ENCODE measurements at places on chromosomes 13 and 19. TPM values are rescaled to one million over a fixed set of nuclear protein-coding genes. Genes with fewer than 3 reads are reported as not detected.

Gene PSPN
- 0.67 TPM for total RNA-seq

GRCh38 chr19:57947088-57947418 lies 453 bp downstream of the ZNF256 start:
- no peak for DNase-seq
- H3K4me3 ChIP-seq = peak overlapping the region; percentile 99
- H3K27me3 ChIP-seq = no peaks in the 10 kb centered on the region
- H3K4me1 ChIP-seq = peaks cover 4% of the 10 kb centered on the region
- H3K36me3 ChIP-seq = peaks cover 21% of the 10 kb centered on the region
- H3K27ac ChIP-seq = peak overlapping the region; percentile 82

DNA sequence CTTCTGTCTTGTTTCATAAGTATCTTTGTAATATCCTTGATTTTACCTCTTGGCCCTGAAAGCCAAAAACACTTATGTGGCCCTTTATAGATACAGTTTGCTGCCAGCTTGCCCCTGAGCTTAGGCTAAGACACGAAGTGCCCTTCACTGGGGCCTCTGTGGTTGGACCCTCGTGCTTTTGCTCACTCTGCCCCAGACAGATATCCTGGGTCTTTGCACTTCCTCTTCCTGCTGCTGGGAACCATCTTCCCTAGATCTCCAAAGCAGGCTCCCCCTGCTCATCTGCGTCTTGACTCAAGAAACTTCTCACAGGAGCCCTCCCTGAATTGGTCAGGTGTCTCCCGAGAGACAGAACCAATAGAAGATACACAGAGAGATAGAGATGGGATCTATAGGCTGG lies 2.0 kb upstream of the TNFSF14 start:
- H3K27me3 ChIP-seq = no peaks in the 10 kb centered on the region
- no peak overlapping the region for H3K4me3 ChIP-seq
- H3K4me1 ChIP-seq = no peaks in the 10 kb centered on the region
- no peaks in the 10 kb centered on the region for H3K36me3 ChIP-seq
- no peak overlapping the region for H3K27ac ChIP-seq
- DNase-seq = no peak

DNA sequence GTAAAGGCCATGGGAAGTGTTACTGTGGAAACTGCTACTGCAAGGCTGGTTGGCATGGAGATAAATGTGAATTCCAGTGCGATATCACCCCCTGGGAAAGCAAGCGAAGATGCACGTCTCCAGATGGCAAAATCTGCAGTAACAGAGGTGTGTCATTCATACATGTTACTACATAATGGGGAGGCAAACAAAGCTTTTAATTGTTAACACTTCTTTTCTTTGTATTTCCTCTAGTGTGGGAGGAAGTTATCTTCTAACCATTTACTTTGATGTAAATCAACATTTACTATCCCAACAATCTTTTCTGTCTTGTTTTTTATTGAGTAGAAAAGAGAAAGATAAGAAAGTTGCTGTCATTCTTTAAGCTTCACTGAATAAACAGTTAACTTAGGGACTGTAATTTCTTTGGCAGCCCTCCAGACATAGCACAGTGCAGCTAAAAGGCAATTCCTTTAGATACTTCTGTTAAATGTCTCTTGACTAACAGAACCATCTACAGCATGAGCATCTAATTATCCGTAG lies 126.9 kb downstream of the ITGBL1 start:
- no peaks in the 10 kb centered on the region for H3K36me3 ChIP-seq
- DNase-seq = no peak
- H3K4me1 ChIP-seq = no peaks in the 10 kb centered on the region
- no peak overlapping the region for H3K27ac ChIP-seq
- no peak overlapping the region for H3K4me3 ChIP-seq

Data from heart left ventricle (tissue), 16 donors.